Cerebellum (tissue), 4 donors: ENCODE measurements at places on chromosomes 1 and 21.

GRCh38 chr1:61740751-61741700, 1.3 kb upstream of the PATJ start:
- no peak for DNase-seq

DNA sequence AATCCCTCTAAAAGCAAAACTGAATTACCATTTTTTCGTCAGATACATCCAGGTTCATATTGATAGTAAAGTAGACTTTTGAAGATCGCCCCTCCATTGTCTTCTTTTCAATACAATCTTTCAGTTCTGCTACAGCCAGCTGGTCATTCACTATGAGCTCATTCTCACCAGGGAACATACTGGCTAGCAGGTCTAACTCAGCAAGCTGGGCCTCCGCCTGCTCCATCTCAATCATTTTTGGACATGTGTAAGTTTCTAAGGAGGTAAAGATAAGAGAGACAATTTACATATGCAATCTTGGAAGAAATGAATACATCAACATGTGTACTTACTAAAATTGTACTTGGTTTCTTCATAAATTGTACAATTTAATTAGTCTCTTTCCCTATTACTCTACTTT, 10.8 kb downstream of the RWDD2B start:
- DNase-seq, result no peak

GRCh38 chr1:79726321-79726720, 719.8 kb upstream of the ADGRL4 start:
- DNase-seq, result no peak

- DNase-seq, result no peak
Observed at GRCh38 chr1:44810101-44810761, 1.9 kb downstream of the BTBD19 start.

DNA sequence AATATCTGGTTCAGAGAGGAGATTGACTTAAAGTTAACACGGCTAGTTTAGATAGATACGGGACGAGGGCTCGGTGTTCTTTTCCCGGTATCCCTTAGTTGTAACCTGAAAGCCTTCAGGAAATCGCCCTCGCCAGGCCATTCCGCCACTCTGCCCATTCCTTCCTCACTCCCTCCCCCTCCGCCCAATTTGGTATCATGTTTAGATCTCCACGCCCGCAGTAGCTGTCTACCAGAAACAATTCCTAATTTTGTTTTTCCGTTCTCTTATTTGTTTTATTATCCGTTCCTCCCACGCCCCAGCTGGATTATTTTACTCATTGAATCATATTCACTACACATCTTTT, 685 bp upstream of the VAMP4 start:
- DNase-seq, result peak; percentile 60

GRCh38 chr1:54403808-54404261, 2.4 kb downstream of the SSBP3 start:
- no peak for DNase-seq
